Activated T-helper 2 cell treated with anti-CD3 and anti-CD28 coated beads, Interferon-gamma antibody, Interleukin-2, Interleukin-4, amounts not matched to agents 10 μg/mL and 5 μg/mL and 100 μg/mL, durations not matched to agents 14 hours and 24 hours and 36 hours (primary cell): ENCODE measurements at places on chromosomes 7 and 10. TPM values are rescaled to one million over a fixed set of nuclear protein-coding genes. Genes with fewer than 3 reads are reported as not detected.
A peak's percentile ranks its signal among the peaks of the same experiment; 100 is the strongest.

DNA sequence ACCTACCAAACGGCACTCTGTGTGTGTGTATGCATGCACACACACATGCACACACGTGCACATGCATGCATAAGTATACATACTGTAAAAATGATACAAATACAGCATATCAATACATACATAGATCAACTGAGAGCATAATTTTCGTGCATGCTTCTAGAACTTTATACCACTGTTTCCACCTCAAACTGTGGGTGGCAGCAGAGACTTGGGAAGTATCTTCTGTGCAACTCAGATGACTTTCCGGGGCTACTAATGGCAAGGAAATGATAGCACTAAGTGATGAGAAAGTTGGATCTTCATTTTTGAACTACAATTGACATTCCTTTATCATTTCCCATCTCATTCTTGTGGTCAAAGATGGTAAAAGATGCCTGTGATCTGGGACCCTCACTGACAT is 570.7 kb downstream of the REEP3 start:
- no peak for DNase-seq
- no peaks in the 10 kb centered on the region for H3K27me3 ChIP-seq
- H3K4me1 ChIP-seq = no peaks in the 10 kb centered on the region

GRCh38 chr10:110355922-110356627 is 51.4 kb upstream of the SMNDC1 start:
- H3K4me3 ChIP-seq = peak overlapping the region; percentile 82
- H3K27me3 ChIP-seq = no peaks in the 10 kb centered on the region
- peaks cover 76% of the 10 kb centered on the region for H3K4me1 ChIP-seq
- DNase-seq = no peak

DNA sequence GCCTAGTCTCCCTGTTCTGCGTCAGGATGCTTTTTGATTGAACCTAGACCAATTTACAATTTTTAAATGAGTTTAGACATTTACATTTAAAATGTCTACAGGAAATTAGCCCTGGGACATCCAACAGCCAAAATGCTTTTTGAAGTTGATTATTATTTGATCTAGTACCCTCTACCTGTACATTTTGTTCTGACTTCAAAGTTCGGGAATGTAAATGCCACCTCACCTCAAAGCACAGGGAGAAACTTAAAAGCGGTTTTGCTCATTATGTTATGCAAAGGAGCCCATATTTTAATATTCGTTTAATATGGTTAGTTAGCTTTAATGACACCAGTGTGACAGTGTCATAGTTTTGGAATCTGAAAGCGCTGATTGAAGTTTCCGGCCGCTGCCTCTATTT is 80.1 kb upstream of the FAM204A start:
- no peak overlapping the region for H3K4me3 ChIP-seq
- peaks cover 4% of the 10 kb centered on the region for H3K27me3 ChIP-seq

- no peak for DNase-seq
- no peaks in the 10 kb centered on the region for H3K36me3 ChIP-seq
- H3K27me3 ChIP-seq = peaks cover 2% of the 10 kb centered on the region
- H3K4me1 ChIP-seq = no peaks in the 10 kb centered on the region
- H3K27ac ChIP-seq = no peak overlapping the region
These were observed 33.4 kb upstream of the YAE1 start for GRCh38 chr7:39532832-39533231.

DNA sequence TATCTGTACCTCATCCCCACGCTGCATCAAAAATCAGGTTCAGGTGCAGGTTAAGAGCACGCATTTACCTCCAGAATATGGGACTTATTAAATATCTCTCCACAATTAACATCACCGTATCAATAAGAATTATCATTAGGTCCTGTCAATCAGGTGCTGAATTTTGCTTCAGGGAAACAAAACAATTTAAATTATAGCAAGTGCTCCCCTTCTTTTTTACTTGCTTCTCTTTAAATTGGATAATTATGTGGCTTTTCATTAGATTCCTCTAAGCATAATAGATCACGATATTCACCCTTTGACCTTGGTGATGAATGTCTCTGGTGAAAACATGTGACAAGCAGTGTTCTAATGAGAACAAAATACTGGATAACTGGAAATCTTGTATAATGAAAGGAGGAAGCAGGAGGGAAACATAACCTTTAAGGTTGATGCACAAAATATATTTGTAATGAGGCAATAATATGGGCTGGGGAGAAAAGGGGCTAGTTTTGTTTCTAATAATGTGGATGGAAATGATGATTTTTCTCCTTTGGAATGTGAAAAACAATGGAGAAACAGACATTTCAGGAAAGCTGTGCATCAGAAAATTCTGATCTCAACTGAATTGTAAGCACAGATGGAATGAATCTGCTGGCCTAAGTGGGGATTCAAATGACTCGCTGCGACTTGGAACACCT is 166.9 kb downstream of the SNX10 start:
- H3K4me3 ChIP-seq = no peak overlapping the region
- no peak for DNase-seq
- no peaks in the 10 kb centered on the region for H3K36me3 ChIP-seq
- H3K4me1 ChIP-seq = no peaks in the 10 kb centered on the region

GRCh38 chr7:118863966-118864365 is 639.5 kb downstream of the ANKRD7 start:
- no peak for DNase-seq
- no peak overlapping the region for H3K27ac ChIP-seq
- no peaks in the 10 kb centered on the region for H3K36me3 ChIP-seq
- no peaks in the 10 kb centered on the region for H3K4me1 ChIP-seq
- H3K4me3 ChIP-seq = no peak overlapping the region
- no peaks in the 10 kb centered on the region for H3K27me3 ChIP-seq

- peaks cover 11% of the 10 kb centered on the region for H3K4me1 ChIP-seq
- no peak for DNase-seq
- H3K27me3 ChIP-seq = peaks cover 48% of the 10 kb centered on the region
- H3K4me3 ChIP-seq = no peak overlapping the region
- H3K27ac ChIP-seq = no peak overlapping the region
- no peaks in the 10 kb centered on the region for H3K36me3 ChIP-seq
These were observed 3.3 kb downstream of the ALOX5 start for GRCh38 chr10:45377321-45377720.

- H3K4me1 ChIP-seq = peaks cover 5% of the 10 kb centered on the region
- H3K27me3 ChIP-seq = no peaks in the 10 kb centered on the region
- no peak for DNase-seq
These were observed 27.1 kb downstream of the MGMT start for GRCh38 chr10:129494176-129494575.

DNA sequence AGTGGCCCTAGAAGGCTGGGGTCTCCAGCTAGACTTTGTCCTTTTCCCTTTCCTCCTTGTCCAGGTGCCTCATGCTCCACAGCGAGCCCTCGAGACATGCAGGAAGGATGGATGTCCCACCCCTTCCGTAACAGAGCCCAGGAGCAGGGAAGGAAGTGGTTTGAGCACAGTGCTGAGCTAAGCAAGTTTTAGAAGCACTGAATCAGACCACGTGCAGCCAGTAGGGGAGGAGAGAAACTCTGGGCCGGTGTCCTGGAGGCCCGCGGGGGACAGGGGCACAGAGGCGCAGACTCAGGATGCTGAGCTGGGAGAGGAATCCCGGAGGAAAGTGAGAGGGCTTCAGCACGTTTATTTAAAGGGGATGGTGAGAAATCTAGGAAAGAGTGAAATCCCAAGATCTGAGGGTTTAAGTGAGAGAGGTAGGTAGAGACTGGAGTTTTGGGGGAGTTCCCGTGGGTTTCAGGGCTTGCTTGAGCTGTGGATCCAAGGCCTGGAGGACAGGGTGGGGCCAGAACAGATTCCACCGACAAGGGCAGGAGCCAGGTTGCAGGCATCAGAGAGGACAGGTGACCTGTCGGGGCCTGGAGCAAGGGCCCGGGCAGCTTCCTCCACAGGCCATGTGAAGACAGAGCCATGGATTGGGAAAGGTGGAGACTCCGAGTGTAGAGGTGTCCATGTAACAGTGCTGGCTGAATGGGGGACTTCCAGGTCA is 4.4 kb upstream of the IRF5 start:
- peaks cover 3% of the 10 kb centered on the region for H3K36me3 ChIP-seq
- peak; percentile 45 for DNase-seq
- peaks cover 17% of the 10 kb centered on the region for H3K27me3 ChIP-seq

- peaks cover 60% of the 10 kb centered on the region for H3K27me3 ChIP-seq
- H3K4me1 ChIP-seq = no peaks in the 10 kb centered on the region
- H3K27ac ChIP-seq = no peak overlapping the region
- H3K4me3 ChIP-seq = no peak overlapping the region
- DNase-seq = no peak
These were observed 9.4 kb upstream of the CRTAC1 start for GRCh38 chr10:98039690-98040381.

DNA sequence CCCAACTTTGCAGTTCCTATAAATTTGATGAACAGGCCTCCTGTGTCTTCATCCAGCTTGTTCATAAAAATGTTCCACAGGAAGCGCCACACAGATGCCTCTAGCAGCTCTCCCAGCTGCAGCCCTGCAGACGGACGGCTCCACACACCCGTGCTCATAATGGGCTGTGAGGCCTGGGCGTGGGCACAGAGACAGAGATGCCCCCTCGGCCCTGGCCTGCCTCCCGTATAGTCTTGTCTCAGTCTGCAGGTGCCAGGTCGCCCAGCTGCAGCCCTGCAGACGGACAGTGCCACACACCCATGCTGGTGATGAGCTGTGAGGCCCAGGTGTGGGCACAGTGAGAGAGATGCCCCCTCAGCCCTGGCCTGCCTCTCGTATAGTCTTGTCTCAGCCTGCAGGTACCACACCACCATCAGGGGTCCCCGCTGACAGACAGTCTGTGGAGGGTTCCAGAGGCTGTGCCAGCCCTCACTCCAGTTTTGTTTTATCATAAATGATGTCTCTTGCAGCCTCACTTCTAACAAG is 189.9 kb downstream of the TCERG1L start:
- H3K4me1 ChIP-seq = no peaks in the 10 kb centered on the region
- no peaks in the 10 kb centered on the region for H3K27me3 ChIP-seq

DNA sequence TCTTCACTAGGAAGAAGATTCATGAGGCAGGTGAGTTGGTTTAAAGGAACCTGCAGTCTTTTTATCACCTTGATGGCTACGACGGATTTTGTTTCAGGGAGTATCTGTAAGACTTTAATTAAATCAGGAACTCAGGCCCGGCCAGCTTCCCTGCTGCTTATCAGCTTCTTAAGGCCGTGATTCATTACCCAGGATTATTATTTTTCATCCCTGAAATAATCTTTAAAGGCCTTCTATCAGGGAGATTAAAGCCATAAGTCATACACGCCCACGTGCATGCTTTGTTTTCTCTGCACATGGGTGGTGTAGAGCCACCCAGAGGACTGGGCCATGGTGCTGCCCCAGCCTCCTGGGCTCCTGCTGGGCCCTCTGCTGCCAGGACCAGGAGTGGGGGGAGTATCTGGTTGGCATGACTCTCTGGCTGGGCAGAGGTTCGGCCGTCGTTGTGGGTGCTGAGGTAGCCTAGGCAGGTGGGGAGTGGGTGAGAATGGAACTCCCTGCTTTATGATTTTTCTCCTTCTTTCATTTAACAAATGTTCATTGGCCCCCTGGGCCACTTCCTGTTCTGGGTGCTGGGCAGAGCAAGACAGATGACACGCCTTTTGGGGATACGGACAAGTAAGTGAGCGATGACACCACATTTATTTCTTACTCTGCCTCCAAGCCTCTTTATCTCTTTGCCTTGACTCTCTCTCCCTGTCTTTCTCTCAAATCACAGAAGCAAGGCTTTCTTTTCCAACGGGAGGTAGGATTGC is 39.0 kb upstream of the PCBD1 start:
- H3K36me3 ChIP-seq = no peaks in the 10 kb centered on the region
- no peak overlapping the region for H3K4me3 ChIP-seq
- no peak for DNase-seq
- H3K27ac ChIP-seq = no peak overlapping the region
- H3K4me1 ChIP-seq = peaks cover 3% of the 10 kb centered on the region

DNA sequence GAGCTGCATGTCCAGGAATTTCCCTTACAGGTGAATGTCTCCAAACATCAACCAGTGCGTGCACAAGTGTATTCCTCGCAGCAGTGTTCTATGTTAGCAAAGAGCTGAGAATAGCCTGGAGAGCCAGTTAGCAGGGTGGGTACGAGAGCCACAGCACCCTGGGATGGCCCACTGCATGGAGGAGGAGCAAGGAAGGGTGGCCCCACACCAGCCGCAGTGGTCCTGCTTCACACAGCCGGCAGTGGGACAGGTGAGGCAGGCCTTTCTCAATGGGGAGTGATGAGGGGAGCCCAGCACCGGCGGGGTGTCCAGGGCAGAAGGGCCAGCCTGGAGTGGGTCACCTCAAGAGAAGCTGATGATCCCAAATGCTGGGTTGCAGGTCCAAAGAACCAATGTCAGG is 240.7 kb downstream of the TCERG1L start:
- no peak for DNase-seq
- H3K27ac ChIP-seq = no peak overlapping the region
- H3K36me3 ChIP-seq = no peaks in the 10 kb centered on the region

DNA sequence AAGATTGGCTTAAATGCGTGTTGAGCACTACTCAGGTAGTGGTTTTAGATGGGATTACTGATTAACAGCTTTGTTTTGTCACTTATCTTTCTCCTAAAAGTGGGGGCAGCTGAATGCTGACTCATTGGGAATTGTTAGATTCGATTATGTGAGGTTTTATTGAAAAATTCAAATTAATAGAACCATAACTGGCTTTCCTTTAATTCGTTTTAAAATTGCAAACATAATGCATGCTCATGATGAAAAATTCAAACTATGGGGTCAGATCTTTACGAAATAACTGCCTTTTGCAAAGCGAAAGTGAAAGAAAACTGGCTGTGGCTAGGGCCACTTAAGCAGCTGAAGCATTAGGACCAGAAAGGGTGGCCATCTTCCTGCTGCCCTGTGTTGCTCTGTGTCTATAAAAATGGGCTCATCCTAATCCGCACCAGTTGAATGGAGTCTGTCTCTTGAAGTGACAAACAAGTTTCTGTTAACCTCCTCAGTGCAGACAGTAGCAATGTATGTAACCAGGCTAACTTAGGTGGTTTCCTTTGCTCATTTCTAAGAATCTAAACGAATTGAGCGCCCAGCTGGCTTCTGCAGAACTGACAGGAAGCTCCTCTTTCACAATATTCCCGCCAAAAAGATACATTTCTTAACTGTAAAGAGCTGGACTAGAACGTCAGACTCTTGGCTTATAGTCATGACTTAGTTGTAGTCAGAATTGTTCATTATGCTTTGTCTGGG is 27.8 kb downstream of the DENND10 start:
- DNase-seq = peak; percentile 60
- peaks cover 79% of the 10 kb centered on the region for H3K36me3 ChIP-seq
- peak overlapping the region; percentile 94 for H3K27ac ChIP-seq
- H3K4me1 ChIP-seq = peaks cover 62% of the 10 kb centered on the region

Gene HIF1AN
- total RNA-seq = 46.7 and 47.9 TPM in 2 replicates
